ENCODE measurements at places on chromosomes 2 and 18.

DNA sequence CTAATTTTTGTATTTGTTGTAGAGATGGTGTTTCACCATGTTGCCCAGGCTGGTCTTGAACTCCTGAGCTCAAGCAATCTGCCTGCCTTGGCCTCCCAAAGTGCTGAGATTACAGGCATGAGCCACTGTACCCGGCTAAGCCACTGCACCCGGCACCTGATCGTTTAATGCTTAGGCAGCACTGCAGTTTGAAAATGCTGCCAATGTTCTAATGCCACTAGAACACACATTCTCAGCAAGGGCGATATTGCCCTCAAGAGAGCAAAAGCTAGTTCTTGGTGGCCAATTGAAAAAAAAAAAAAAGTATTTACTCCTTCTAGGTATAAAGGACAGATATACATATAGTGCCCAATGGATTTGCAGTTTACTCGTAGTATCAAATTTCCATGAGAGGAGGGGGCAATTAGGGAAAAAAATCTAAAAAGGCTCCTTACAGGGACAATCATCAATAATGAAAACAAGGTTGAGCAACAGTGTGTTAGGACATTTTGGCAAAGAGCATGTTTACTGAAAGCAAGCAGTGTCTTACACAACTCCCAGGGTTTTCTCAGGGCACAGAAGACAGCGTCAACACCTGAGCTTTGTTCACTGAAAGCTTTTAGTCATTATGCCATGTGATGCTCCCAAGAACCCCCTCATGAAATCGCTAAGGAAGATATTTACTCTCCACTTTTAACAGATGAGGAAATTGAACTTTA is 199.9 kb upstream of the PKDCC start:
- no peak for DNase-seq

GRCh38 chr2:186702501-186702900 is 8.6 kb downstream of the FAM171B start:
- DNase-seq: no peak

DNA sequence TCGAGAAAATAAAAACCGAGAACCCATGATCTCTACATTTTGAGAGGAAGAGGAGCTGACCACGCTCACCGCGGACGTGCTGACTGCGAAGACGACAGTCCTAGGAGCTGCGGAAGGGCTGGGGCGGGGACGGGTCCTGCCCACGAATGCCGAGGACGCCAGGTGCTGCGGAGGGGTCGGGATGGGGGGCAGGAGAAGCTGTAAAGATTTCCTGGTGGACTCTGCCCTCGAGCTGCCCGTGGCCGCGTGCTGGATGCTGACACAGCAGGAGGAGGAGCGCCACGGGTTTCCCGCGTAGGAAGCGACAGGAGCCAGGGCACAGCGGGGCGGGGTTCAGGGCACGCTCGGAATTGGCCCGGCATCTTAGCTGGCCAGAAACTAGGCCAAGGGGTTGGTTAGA is 22.2 kb downstream of the ZSCAN30 start:
- peak; percentile 19 for DNase-seq

- no peak for DNase-seq
Observed at GRCh38 chr2:63049211-63049969, 1.2 kb upstream of the OTX1 start.

- peak; percentile 0 for DNase-seq
Observed at GRCh38 chr2:45570671-45571334, 40.3 kb downstream of the SRBD1 start.

GRCh38 chr18:43876286-43876685 is 599.0 kb upstream of the SYT4 start:
- no peak for DNase-seq

DNA sequence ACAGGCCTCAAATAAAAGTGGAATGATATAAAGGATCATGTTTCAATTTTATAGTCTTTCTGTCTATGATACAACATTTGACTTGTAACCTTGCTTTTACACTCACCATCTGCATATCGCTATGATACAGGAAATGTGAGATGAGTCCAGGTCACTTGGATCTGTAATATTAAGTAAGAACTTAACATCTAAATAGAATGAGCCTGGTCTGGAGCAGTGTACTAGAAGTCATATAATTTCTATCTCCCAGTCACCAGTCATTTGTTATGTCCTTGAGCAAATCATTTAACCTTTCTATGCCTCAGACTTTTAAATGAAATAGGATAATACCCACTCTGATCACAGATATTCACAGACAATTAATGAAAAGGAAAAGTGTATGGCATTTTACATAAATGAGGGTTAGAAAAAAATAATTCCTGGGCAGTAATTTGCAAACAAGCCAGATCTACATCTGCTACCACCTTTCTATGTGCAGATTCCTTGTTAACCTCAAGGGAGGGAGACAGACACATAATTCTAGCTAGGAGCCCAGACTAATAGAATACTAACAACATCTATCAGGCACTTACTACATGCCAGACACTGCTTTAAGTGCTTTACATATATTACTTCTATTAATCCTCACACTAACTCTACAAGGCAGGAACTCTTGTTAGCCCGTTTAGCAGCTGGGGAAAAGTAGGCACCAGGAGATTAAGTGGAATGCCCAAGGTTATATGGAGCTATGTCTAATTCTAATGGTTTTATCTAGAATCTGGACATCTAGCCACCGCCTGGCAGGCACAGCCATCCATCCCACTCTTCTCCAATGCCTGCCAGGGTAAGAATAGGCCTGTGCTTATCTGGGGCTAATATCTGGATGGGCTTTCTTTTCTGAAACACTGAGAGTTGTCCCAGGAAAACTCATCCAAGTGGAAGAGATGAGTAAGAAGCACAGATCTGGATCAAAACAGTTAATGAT is 313.6 kb upstream of the CDH20 start:
- no peak for DNase-seq

- no peak for DNase-seq
Observed at GRCh38 chr2:150066490-150066889, 421.0 kb downstream of the RND3 start.

DNA sequence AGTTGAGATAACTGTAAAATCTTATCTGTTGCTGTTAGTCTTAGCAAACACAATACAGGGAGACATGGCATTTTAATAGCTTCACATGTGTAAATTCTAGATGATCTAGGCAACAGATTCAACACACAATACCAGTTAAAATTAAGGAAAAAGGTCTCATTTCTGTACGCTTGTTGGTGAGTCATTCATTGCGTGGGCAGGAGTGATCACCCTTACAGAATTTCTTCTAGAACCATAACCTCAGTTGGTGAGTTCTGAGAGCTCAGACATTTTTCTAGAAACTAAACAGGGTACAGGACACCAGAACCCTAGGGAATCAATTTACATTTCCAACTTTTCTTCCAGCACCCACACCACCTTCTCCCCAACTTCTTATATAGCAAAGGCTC is 81.9 kb downstream of the SLC8A1 start:
- no peak for DNase-seq
